ENCODE measurements at places on chromosomes 7 and 10.

DNA sequence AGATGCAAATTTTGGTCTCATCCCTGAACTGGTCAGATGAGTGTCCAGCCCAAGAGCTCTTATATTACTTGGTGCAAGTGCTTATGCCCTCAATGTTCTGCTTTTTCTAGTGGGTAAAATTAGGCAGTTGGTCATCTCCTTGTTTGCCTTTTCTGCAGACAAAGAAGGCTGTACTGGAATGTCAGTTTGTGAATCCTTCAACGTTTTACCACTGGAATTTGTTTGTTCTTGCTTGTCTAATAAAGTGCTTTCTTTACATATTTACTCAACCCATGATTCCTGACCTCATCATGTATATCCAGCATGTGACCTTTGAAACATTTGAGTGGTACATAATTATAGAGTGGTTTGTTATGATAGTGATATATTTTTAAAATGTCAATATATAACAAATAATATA lies 232.2 kb upstream of the TEX47 start:
- no peak for DNase-seq

DNA sequence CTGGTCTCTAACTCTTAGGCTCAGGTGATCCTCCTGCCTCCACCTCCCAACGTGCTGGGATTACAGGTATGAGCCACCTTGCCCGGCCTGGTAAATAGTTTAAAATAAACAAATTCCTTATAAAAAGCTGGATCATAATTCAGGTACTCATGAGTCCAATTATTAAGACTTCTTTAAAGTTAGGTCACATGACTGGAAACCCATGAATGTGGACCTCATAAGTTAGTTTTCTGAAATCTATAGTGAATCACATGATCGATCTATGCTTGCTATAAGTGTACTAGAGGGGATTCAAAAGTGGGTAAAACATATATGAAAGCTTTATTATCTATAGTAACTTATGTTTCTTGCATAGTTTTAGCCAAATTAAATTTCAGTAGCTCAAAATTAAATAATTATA lies 14.3 kb downstream of the NT5C3A start:
- DNase-seq: no peak

DNA sequence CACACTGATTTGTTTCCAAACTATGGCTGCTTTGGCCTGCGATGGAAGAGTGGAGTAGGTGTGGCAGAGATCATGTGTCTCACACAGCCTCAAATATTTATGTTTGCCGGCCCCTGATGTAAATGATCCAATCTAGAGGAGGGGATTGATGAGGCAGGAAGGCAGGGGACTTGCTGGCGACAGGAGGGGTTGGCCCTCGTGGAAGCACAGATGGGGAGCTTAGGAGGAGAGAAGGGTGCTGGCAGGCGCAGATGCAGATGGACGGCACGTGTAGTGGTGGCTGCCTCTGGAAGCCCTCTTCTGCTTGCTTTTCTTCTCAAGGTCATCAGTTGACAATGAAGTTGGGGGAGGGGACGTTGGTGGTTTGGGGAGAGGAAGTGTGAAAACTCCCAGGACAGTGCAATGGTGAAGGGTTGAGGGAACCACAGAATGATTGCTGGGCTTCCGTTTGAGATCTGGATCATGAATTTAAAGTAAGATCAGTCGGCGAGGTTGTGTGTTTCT lies 15.4 kb downstream of the COL13A1 start:
- no peak for DNase-seq

- no peak for DNase-seq
Measured at GRCh38 chr10:50512214-50512595, 111.6 kb downstream of the SGMS1 start.

GRCh38 chr10:30454744-30455510 lies 20.9 kb downstream of the MAP3K8 start:
- peak; percentile 96 for DNase-seq

GRCh38 chr7:131346885-131347592 lies 19.4 kb downstream of the MKLN1 start:
- DNase-seq: no peak

- no peak for DNase-seq
Measured at GRCh38 chr7:135911099-135911498, 66.1 kb downstream of the MTPN start.

DNA sequence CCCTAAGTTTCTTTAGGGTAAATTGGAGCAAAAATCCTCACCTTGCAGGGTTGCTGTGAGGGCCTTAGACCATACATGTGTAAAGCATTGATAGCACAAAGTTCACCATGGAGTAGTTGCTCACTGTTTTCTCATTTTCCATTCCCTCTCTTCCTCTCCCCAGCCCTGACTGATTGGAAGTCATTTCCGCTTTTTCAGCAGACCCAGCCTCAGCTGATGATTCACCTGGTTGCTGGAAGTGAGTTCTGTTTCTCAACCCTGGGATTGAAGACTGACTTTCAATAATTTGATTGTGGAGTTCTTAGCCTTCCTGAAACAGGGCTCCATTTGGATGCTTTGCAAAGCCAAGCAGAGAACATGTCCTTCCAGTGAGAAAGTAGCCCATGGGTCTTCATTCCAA lies 107.0 kb downstream of the PLXNA4 start:
- no peak for DNase-seq

DNA sequence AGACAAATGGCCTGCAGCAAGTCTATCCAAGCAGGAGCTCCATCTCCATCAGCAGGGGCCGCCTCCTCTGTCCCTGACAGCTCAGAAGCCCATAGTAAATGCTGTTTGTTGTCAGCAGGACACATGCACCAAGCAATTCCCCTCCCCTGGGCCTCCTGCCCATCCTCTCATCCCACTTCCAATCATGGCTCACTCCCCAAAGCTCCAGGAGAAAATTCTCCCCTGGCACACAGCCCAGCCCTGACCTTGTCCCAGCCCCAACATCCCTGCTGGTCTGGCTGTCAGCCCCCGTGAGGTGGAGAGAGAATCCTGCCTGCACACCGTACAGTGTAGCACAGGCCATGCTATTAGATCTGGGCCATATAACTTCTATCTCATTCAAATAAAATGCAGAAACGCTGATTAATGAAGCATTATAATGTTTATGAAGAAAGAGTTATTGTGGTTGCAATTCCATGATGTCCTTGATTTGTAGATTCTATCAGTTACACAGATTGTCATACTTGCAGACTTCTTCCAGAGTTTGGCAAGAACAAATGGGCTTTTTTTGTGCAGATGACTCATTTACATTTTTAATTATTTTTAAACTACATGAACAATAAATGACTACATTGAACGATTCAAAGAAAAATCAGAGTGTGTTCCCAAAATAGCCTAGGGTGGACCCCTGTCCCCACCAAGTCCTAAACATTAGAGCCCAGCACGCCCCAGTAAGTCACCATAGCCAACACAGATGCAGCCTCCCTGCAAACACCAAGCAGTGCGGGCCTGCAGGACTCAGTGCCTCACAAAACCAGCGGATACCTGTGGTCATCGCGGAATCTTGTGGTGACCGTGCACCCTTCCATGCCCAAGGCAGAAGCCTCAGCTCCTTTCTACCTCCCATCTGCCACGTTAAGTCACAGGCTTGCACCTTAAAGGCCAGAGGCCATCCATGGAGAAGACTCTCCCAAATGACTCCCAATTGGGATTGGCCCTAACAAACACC lies 70.1 kb downstream of the COBL start:
- DNase-seq: no peak

DNA sequence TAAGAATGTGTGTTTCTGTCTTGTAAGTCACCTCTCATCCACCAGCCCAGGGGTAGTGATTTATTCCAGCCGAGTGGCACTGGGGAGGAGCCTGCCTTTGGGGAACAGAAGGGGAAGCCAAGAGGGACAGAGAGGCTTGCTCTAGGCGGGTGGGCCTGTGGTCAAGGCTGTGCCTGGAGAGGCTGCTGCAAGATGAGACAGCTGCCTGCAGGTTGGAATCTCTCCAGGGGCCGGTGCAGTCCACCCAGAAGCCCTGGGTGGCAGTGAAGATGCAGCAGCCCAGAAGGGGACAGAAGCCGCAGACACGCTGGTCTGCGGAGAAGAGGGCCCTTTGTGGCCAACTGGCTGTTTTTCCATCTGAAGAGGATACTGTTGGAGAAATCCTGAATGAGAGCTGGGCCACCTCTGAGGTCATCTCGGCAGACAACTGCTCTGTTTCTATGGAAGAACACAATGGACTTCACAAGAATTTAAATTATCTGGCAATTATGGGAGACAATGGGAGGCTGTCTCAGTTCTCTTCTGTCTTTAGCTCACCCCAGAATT lies 175.7 kb downstream of the GFRA1 start:
- no peak for DNase-seq

DNA sequence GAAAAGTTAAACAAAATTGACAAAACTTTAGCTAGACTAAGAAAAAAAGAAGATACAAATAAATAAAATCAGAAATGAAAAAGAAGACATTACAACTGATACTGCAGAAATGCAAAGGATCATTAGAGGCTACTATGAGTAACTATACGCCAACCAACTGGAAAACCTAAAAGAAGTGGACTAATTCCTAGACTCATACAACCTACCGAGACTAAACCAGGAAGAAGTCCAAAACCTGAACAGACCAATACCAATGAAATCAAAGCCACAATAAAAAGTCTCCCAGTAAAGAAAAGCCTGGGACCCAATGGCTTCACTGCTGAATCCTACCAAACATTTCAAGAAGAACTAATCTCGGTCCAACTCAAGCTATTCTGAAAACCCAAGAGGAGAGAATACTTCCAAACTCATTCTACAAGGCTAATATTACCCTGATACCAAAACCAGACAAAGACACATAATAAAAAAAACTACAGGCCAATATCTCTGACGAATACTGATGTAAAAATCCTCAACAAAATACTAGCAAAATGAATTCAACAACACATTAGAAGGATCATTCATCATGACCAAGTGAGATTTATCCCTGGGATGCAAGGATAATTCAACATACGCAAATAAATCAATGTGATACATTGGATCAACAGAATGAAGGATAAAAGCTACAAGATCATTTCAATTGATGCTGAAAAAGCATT lies 20.3 kb downstream of the ELAPOR2 start:
- DNase-seq: no peak

GRCh38 chr7:131861620-131862346 lies 305.4 kb upstream of the PODXL start:
- DNase-seq: peak; percentile 42

- peak; percentile 38 for DNase-seq
Measured at GRCh38 chr10:32298075-32298812, 48.7 kb downstream of the EPC1 start.

GRCh38 chr7:93890464-93891068 lies at the start of gene TFPI2:
TSS of gene TFPI2 (minus strand) at chr7:93890753. CDS start at chr7:93890678, 75 bp downstream.
- no peak for DNase-seq

DNA sequence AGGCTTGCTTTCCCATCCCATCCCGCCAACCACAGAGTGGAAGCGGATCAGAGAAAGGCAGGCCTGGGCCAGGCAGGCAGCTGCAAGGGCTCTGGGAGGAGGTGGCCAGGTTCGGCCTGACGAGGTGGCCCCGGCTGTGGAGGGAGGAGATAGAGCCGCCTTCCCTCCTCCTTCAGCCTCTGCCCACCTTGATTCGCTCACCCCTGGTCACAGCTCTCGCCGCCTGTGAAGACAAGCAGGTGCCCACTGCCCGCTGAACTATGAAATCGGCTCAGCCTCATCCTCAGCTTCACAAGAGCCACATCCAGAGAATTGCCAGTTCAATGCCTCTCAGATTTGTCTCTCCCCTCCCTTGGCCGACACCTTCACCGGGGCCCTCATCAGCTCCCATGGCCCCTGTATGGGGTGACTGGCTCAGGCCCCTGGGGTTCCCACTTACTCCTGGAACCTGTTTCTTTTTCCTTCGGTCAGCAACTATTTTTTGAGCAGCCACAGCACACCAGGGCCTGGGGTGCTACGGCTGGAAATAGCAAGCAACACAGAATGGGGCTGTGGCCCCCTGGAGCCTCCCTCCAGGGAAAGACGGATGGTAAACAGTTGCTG lies 80.0 kb upstream of the CHST15 start:
- DNase-seq: no peak

DNA sequence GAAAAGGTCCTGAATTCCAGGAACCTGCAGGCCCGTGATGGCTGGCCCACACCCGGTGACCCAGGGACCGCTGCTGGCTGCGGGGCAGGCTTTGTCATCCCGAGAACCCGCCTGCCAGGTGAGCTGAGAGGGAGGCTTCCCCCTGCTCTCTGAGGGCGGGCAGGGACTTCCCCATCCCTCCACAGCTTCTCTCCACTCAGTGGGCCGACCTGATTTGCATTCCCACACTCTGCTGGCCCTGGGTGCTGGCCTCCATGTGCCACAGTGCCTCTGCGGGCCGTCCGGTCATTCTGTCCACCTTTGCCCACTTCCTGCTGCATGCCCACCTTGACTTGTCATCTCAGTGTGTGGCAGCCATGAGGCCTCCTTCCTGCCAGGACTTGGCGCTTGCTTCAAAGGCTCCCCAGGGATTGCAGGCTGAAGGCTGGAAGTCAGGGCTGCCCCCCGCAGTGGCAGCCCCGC lies 35.3 kb downstream of the PALD1 start:
- no peak for DNase-seq

- no peak for DNase-seq
Measured at GRCh38 chr10:97366572-97366971, 32.0 kb upstream of the FRAT2 start.

DNA sequence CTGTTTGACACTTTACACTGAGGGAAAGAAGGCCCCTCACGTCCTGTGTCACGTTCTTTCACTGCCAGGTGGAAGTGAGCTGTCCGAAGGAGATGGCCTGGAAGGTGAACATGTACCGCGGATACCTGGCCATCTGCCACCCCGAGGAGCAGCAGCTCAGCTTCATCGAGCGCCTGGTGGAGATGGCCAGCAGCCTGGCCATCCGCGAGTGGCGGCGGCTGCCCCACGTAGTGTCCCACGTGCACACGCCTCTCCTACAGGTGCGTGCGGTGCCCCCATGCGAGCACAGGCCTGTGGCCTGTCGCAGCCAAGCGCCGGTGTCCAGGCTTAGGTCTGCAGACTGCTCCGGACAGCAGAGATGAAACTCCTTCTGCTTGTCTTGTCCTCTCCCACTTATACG lies 103.4 kb downstream of the TRRAP start:
- DNase-seq: no peak

DNA sequence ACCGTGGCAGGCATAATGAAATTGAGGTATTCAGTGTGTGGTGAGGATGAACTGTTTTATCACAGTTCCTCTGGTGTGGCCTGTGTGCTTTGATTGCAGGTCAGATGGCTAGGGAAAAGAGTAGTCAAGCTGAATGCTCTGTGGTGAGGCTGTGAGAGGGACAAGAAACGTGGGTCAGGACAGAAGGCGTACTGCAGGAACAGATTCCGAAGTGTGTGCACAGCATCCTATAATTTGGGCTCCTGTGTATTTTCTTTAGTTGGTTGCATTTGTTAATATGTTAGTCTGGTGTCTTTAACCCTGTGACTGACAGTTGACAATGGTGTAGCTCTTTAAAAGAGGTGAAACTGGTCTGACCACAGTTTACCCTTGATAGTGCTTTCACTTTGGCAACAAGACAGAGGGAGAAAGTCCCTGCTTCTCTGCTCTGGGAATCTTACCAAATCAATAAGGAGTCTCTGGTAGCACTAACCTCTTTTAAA lies 76.5 kb downstream of the AUTS2 start:
- no peak for DNase-seq

- DNase-seq: no peak
Measured at GRCh38 chr10:98041352-98042043, 11.1 kb upstream of the CRTAC1 start.

GRCh38 chr10:60662917-60663614 lies 115.2 kb upstream of the CDK1 start:
- DNase-seq: no peak

- no peak for DNase-seq
Measured at GRCh38 chr7:100629117-100629716, 12.1 kb downstream of the TFR2 start.

- no peak for DNase-seq
Measured at GRCh38 chr7:28410628-28411531, 1.4 kb upstream of the CREB5 start.
